Right hindlimb (tissue), 1 donor: ENCODE measurements at places on chromosomes 4 and X.

- DNase-seq = no peak
These were observed 254.6 kb downstream of the CBLL2 start for GRCh38 chrX:22527302-22527701.

- DNase-seq = no peak
These were observed 173.2 kb upstream of the TECRL start for GRCh38 chr4:64582492-64582891.

- DNase-seq = no peak
These were observed 50.8 kb downstream of the ANAPC10 start for GRCh38 chr4:145047151-145047550.

DNA sequence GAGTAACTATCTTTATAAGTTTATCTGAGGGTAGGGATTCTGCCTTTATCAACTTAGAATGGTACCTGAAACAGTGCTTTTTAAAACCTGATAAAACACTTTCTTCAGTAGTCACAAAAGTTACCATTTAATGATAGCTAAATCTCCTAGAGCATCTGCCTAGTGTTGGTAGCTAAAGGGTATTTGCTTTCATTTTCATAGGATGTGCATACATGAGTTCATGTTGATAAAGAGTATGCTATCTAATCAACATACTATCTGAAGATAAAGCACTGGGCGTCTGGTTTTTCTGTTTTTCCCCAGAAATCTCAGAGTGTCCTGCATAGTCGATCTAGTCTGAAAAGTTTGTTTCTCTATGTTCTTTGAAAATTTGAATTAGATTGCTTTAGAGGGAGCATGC, 75.1 kb downstream of the ADGRL3 start:
- no peak for DNase-seq

GRCh38 chr4:84596826-84597225, 13.9 kb downstream of the CDS1 start:
- no peak for DNase-seq

DNA sequence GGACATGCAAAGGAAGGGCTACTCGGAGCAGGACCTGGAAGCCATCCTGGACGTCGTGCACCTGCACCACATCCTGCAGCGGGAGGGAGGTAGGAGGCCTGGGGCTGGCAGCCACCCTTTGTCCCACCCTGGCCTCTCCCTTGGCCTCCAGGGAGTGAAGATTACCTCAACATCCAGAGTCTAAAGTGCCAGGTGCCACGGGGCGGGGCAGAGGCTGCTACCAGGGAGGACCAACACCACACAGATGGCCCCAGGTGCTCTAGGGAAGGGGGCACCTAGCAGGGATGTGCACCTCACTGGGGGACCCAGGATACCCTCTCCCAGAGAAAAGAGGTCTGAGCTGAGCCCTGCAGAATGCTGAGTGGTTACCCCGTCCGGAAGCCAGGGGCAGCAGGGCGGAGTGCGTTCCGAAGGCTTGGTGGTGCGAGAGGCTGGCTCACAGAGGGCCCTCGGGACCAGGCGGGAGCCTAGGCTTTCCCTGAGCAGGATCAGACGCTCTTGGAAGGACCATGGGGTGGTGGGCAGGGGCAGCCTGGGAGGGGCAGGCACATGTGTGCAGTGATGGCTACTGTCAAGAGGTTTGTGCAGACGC, 16.1 kb downstream of the ABCD1 start:
- DNase-seq = no peak

DNA sequence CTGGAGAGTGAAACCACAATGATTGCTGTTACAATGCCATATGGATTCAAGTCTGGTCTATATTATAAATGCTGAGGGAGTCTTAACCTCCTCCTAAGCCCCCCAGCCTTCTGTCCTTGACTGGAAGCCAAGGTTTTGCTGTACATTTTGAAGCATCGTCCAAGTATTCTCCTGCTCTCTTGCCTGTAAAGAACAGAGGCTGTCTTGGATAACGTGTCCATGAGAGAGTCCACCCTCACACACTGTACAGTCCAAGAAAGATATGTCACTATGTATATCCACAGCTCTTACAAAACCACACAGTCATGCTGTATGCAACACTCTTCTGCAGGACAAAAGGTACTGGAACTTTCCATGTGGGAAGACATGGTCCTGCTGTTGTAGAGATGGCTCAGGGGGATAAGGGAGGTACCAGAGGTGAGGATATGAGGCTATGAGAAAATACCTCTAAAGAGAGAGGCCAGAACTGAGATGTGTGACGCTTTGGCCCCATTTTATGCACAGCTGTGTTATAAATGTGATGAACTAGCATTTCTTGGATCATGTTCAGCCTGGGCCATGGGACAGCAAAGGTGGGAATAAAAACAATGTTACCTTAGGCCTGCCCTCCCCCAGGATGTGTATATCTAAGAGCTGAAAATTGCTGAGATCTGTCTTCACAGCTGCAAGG, 678.6 kb downstream of the IQCM start:
- peak; percentile 76 for DNase-seq

DNA sequence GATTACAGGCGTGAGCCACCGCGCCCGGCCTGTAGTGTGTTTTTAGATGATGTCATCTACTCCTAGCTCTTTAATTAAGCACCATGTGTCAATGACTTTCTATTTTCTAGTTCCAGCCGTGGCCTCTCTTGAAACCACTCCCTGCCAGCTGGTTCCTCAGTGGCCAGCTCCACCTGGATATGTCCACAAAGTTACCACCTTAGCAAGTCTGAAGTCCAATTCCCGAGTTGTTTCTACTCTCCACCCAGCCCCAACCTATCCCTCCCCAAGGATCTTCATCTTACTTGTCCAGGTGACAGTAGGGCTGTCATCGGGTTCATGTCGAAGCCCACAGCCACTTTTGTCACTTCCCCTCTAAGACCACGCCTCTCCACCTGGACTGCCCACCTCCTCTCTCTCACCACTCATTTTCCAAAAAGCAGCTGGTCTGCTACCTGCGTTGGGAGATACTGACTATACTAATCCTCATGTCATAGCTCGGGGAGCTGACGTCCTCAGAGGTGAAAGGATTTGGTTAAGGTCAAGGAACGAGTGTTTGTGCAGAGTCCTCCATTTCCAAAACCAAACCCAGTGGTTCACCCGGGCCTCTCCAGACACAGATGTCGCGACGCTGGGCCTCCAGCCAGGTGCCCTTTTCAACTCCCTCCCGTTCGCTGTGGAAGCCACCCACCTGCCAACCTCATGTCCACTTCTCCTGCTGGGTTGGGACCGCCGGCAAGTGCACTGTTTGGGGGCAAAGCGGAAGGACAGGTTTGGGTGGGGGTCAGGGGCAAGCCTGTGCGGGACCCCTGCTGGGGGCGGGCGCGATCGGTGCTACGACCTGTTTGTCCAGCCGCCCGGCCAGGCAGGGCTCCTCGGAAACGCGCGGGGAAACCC, 704 bp downstream of the FAM3A start:
- no peak for DNase-seq

- no peak for DNase-seq
These were observed 14.0 kb upstream of the DUSP21 start for GRCh38 chrX:44829832-44830231.

GRCh38 chr4:176566769-176567168, 226.0 kb downstream of the VEGFC start:
- no peak for DNase-seq

DNA sequence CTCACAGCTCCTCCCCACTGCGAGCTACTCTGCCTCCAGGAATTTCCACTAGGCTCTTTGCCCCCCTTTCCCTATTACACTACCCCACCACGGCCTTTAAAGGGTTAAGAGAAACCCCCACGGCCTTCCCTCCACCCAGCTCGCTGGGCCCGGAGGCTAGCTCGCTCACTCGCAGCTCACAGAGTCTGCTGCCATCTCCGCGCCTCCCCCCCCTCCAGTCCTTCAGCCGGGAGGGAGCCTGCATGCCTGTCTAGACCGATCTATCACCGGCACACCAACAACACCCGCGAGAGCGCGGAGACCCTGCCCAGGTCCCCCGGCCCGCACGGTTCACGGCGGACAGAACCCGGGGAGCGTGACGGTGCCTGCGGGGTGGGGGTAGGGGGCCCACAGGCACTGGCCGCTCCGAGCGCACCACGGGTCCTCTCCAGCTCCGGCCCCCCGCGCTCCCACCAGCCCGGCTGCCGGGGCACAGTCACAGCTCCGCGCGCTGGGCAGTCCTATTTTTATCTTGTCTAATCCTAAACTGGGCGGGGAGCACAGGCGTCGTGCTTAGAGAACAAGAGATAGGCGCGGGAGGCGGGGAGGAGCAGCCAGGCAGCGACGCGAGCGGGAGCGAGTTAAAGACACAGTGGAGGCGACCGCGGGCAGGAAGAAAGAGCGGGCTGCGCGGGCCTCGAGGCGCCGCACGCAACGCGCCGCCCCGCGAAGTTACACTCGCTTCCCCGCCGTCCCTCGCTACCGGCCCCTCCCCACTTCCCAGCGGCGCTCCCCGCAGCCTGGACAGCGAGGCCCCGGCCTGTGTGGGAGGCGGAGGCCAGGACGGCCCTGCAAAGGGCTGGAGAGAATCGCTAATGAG, 3.5 kb downstream of the BCOR start:
- peak; percentile 51 for DNase-seq

GRCh38 chr4:1666391-1666790, 17.7 kb downstream of the FAM53A start:
- DNase-seq = no peak

GRCh38 chr4:38663090-38663800, 754 bp upstream of the KLF3 start:
- DNase-seq = peak; percentile 65

DNA sequence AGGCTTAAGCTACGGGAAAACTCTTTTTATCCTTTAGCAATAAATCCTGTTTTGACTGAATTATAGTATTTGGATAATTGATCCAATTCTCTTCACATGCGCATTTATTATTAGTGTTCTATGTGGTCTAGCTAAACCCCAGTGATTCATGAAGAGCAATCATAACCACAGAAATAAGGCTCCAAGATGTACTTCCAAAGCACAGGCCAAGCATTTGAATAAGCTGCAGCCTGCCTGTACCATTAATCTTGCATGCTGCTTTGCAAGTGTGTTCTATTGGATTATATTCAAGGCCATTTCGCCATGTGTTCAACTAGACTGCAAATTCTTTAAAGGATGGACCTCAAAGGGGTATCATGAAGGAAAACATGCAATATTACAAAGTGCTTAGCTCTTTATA, 385.2 kb upstream of the FAT1 start:
- DNase-seq = no peak

- DNase-seq = no peak
These were observed 37.3 kb upstream of the CCNI start for GRCh38 chr4:77113069-77113468.

DNA sequence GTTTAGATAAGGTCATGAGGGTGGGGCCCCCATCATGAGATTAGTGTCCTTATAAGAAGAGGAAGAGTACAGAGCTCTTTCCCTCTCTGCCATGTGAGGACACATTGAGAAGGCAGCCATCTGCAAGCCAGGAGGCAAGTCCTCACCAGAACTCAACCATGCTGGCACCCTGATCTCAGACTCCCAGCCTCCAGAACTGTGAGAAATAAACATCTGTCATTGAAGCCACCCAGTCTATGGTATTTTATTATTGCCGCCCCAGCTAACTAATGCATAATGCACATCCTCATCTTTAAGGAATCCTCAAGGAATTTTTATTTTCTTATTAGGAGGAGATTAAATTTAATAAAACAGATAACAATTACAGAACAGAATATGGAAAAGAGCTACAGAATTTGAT, 16.7 kb upstream of the EXOSC9 start:
- no peak for DNase-seq

- no peak for DNase-seq
These were observed 480.4 kb downstream of the ACTRT1 start for GRCh38 chrX:127571834-127572233.

DNA sequence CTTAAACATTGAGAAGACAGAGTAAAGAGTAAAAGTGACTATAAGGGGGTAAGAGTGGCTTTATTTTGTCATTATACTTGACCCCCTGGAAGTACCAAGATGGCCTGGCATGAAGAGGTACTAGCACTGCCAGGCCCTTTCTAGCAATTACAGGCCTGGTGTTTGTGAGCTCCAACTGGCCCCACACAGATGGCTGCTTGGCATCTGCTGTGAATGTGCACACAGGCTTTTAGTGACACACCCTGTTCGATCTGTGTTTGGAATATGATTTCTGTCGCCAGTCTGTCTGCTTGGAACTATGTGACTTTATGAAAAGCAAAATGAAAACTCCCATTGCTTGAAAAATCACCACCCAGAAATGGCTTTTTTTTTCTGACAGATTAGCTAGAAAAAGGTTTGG, 123.3 kb downstream of the CLCN4 start:
- no peak for DNase-seq

GRCh38 chr4:163878336-163879121, 384.0 kb downstream of the TMA16 start:
- DNase-seq = no peak

DNA sequence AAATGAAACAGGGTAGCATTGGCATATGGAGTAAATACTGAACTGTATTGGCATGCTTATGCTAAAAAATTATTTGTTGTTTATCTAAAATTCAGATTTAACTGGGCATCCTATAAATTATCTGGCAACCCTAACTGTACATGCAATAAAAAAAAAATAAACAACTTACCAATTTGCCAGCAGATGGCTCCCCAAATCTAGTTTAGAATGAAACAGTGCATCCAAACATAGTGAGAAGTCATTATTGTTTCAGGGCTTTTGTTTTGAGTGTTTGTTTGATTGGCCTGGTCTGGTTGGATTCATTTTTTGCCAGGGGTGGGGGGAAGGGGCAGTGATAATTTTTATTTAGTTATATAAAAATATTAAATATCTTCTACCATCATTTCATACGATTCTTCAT, 12.8 kb upstream of the NSUN7 start:
- DNase-seq = no peak

DNA sequence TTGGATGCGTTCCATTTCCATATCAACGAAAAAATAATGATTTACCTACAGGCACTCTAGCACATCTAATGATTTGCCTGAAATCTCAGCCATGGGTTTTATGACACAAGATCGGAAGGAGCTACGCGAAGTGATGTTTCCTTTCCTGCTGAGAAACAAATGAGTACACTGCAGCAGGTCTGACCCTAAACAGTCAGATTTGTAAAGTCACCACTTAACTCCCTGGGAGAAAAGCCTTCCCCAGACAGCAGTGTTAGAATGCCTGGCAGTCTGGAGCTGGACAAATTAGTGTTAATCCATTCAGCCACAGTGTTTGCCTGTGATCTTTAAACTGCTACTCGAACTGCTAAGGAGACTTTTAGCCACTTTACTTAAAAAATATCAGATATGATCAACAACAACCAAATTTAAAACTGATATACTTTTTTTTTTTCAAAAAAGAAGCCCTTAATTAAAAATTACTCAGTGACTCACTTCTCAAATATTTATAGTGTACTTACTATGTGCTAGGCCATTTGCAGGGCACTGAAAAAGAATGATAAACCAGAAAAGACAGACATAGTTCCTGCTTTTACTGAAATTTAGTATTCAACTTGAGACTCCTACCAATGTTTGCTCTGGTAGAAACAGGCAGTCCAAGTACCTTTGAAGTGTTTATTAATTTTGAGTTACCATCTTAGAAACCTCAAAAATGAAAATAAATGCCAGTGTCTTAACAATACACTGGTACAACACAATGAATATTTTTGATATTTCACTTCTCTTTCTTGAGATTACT, 104.5 kb downstream of the SHISA3 start:
- DNase-seq = no peak

- no peak for DNase-seq
These were observed 37.7 kb downstream of the JADE1 start for GRCh38 chr4:128847082-128847724.

GRCh38 chrX:87728459-87728858, 210.9 kb downstream of the KLHL4 start:
- no peak for DNase-seq
